ENCODE measurements at places on chromosomes 13 and 19.
A peak's percentile ranks its signal among the peaks of the same experiment; 100 is the strongest.

DNA sequence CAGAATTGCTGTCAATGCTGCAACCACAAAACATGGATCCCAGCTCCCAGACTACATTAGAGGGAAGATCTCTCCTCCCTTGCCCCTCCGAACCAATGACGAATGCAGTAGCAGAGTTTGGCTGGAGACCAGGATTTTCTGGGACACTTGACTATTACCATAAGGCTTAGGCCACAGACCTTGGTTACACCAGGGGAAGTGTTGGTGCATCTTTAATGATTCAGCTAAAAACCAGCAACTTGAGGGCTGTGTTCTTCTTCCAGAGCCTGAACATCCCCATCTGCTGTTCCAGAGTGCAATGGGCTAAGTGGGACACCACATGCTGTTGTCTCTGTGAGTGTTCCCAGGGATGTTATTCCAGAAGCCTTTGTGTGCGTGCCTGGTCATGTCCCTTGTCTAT lies 528.2 kb downstream of the LMO7 start:
- DNase-seq, result no peak

DNA sequence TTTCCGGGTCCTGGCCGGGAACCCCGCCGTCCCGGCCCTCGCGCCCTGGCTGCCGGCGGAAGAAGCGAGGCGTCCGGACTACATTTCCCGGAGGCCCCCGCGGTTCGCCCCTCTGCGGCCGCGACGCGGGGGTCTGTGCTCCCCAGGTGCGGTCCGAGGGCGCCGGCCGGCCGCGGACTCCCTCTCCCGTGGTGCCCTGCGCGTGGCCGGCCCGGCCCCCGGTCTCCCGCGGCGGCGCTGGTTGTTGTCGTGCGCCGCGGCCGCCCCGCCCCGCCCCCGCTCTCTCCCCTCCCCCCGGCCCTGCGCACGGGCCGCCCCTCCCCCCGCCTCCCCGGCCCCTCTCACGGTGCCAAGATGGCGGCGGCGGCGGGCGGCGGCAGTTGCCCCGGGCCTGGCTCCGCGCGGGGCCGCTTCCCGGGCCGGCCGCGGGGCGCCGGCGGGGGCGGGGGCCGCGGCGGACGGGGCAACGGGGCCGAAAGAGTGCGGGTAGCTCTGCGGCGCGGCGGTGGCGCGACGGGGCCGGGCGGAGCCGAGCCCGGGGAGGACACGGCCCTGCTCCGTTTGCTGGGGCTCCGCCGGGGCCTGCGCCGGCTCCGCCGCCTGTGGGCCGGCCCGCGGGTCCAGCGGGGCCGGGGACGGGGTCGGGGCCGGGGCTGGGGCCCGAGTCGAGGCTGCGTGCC lies at the start of gene KMT2B:
TSS of gene KMT2B (plus strand) at position 339 of the 680 bp plus-strand sequence. CDS start at position 355, 16 bp downstream.
- no peak for DNase-seq

GRCh38 chr13:65964672-65965071 lies 1265.5 kb downstream of the PCDH9 start:
- DNase-seq, result no peak

GRCh38 chr19:2561221-2561620 lies 85.3 kb downstream of the GADD45B start:
- DNase-seq, result no peak

DNA sequence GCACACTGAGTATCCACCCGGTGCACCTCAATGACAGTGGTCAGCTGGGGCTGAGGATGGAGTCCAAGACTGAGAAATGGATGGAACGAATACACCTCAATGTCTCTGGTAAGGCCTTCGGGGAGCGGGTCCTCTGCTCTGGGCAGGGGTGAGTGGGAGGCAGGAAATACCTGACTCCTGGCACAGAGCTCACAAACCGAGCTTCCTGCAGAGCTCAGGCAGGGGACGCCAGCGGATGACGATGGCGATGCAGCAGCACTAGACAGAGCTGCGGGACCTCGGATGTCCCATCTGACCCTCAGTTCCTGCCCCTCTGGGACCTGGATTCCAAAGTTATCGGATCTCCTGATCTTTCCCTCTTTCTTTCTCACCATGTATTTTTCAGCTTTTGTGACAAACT lies 3.8 kb downstream of the CD22 start:
- peak; percentile 72 for DNase-seq

DNA sequence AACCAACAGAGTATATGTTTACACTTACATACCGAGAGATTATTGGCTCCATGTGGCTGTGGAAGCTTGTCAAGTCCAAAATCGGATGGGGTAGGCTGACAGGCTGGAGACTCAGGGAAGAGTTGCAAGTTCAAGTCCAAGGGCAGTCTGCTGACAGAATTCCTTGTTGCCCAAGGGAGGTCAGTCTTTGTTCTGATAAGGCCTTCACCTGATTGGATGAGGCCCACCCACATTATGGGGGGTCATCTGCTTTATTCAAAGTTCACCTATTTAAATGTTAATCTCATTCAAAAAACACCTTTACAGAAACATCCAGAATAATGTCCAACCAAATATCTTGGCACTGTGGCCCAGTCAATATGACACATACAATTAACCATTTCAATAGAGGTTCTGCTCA lies 452.4 kb downstream of the KLF12 start:
- no peak for DNase-seq

- DNase-seq, result no peak
Measured at GRCh38 chr13:94009701-94010100, 469.8 kb downstream of the DCT start.

DNA sequence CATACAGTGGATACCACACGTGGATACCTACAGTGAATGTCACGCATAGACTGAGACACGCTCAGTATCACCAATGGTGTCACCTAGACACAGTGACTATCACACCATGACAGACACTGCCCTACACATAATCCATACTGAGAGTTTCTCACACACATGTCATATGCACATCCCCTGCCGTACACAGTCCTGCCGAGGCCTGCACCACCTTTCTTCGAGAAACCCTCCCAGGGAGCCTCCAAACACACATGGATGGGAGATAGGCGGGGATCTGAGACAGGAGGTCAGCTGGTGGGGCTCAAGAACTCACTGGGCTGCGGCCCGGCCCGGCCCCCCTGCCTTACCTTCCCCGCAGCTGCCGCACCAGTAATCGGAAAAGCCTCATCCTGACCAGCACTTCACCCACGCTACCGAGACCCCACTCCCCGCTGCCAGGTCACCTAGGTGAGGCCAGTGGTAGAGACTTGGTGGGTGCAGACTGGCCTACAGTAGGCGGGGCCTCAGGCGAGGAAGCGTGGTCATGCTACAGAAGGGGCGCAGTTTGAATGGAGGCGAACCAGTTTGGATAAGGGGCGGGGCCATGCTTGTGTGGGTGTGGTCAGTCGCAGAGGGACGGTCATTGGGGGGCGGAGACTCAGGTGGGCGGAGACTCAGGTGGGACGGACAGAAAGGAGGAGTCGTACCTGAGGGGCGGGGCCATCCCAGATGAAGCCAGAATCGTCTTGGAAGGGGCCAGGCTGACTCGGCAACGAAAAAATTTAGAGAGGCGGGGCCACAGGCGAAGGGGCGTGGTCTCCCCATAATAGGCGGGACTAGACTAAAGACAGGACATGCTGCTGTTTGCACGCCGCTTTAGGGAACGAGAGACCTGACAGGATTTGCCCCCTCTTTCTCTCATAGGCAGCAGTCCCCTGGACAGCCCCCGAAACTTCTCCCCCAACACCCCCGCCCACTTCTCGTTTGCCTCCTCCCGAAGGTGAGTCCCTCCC lies 2.1 kb downstream of the MAST1 start:
- peak; percentile 90 for DNase-seq

GRCh38 chr19:20858218-20858617 lies 64.8 kb upstream of the ZNF85 start:
- DNase-seq, result no peak

Measured in OCI-LY7 (cell line).